ENCODE measurements at places on chromosomes 11 and 22.

GRCh38 chr11:17786824-17787525 is 52.4 kb downstream of the KCNC1 start:
- no peak for DNase-seq

DNA sequence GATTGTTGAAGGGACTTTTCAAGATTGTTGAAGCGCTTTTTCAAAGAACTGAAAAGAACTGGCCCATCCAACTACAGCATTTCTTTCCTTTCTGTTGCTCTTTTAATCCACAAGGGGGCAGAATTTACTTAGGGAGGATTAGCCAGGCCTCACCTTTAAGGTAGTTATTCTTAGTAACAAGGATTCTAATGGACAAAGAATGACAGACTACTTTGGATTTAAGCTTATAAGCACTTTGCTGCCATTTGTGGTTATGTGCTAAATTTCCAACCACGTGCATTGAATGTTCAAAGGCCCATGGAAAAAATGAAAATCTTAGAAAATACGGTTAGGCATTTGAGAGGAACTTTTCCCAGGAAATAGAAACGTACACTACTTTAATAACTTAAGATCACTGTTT is 49.5 kb upstream of the HSPA8 start:
- DNase-seq = no peak

DNA sequence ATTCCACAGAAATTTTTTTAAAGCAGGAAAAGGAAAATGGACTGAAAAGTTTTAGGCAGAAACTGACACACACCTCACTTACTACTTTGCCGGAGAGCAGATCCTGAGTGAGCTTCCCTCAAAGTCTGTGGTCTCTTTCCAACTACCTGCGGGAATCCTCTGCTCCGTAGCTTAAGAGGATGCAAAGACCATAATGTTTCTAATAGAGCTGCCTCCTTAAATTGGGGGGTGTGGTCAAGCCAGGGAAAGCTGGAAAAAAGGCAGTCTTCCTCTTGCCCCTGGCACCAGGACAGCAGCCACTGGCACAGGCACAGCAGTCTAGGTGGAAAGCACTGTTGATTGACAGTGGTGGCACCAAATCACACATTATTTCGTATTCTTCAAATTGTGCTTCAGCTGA is at the start of gene ETS1:
TSS of gene ETS1 (minus strand) at position 144 of the 400 bp plus-strand sequence. CDS start 14,428 bp downstream, outside the sequence.
- DNase-seq = no peak

- no peak for DNase-seq
Observed at GRCh38 chr22:20808844-20809243, 34.9 kb downstream of the SERPIND1 start.

- no peak for DNase-seq
Observed at GRCh38 chr22:31179345-31179744, 19.4 kb downstream of the RNF185 start.

GRCh38 chr11:43573233-43573632 is 107.3 kb upstream of the HSD17B12 start:
- DNase-seq = no peak

GRCh38 chr11:117457031-117457785 is 129.6 kb downstream of the CEP164 start:
- no peak for DNase-seq

DNA sequence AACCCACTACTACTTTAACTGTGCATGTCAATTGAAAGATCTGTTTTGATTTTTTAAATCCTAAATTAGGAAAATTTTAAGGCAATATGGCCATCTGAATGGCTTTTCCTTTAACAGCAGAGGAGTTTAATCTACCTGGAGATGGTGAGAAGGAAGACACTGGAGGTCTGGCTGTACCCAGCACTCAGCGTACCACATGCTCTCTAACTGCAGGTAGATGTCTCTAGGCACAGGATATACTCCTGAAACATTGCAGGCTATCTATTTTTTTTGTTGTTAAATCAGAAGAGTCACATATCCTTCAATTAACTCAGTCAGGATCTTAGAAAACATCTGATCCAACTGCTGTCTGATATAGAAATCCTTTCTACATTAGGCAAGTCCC is 17.3 kb upstream of the CASTOR1 start:
- no peak for DNase-seq
